DND-41 (cell line): ENCODE measurements at places on chromosomes 1 and 21.
A peak's percentile ranks its signal among the peaks of the same experiment; 100 is the strongest.

DNA sequence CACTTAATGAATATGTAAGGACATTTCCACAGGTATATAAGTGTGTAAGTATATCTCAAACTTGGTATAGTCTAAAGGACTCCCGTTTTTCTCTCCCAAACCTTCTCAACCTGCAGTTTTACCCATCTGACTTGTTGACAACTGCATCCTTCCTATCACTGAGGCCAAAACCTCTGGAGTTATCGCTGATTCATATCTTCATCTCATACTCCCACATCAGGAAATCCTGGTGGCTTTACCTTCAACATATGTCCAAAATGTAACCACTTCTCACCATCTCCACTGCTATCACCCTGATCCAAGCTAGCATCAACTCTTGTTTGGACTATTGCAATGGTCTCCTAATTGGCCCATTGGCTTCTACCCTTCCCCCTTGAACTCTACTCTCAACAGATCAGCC lies 30.4 kb downstream of the SLAMF6 start:
- no peak for DNase-seq

- peak; percentile 4 for DNase-seq
Measured at GRCh38 chr1:220457957-220458609, 69.9 kb upstream of the MARK1 start.

DNA sequence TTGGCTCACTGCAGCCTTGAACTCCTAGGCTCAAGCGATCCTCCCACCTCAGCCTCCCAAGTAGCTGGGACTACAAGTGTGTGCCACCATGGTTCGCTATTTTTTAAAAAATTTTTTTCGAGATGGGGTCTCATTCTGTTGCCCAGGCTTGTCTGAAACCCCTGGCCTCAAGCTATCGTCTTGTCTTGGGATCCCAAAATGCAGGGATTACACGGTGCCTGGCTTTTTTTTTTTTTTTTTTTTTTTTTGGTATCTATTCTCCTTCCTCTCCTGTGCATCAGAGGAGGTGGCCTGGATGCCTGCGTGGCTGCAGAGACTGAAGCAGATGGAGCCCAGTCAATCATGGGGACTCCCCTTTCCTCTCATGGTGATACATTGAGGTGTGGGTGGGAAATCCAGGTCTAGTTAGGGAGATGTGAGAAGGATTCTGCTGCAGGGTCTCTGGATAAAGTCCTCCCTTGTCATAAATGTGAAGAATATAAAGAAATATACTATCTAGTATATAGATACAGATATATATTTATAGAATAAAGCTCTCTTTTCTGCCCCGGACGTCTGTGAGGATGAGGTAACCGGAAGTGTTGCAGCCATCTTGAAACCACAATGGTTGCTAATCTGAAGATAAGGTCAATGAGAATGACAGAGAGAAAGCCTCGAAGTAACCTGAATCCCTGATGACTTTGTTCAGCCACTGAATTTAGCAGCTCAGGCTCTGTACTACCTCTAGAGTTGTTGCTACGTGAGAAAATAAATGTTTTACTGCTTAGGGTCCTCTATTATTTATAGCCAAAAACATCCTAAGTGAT lies 19.5 kb upstream of the RGSL1 start:
- peak; percentile 66 for DNase-seq

GRCh38 chr1:10209590-10209904 lies 823 bp upstream of the KIF1B start:
- DNase-seq: no peak

- peak; percentile 90 for DNase-seq
Measured at GRCh38 chr1:54287176-54287650, 87.2 kb downstream of the MRPL37 start.

GRCh38 chr1:160083968-160084770 lies 2.8 kb downstream of the KCNJ9 start:
- DNase-seq: no peak

DNA sequence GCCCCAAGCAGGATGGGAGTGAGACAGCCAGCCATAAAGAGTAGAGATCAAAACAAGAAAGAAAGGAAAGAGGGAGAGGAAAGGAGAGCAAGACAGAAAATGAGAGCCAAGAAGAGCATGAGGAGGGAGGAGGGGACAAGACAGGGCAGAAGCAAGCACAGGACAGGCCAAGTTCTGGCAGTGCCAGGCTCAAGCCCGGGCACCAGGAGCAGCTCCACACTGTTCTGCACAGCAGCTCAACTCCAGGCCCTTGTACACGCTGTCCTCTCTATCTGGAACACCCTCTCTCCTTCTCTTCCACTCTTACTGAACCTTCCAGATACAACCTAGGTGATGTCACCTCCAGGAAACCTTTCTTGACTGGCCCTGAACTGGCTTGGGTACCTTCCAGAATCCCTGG lies 11.7 kb downstream of the IFFO2 start:
- no peak for DNase-seq

GRCh38 chr1:175390522-175391254 lies 198.1 kb upstream of the KIAA0040 start:
- no peak for DNase-seq

- DNase-seq: no peak
Measured at GRCh38 chr1:169957884-169958283, 64.2 kb upstream of the SCYL3 start.

DNA sequence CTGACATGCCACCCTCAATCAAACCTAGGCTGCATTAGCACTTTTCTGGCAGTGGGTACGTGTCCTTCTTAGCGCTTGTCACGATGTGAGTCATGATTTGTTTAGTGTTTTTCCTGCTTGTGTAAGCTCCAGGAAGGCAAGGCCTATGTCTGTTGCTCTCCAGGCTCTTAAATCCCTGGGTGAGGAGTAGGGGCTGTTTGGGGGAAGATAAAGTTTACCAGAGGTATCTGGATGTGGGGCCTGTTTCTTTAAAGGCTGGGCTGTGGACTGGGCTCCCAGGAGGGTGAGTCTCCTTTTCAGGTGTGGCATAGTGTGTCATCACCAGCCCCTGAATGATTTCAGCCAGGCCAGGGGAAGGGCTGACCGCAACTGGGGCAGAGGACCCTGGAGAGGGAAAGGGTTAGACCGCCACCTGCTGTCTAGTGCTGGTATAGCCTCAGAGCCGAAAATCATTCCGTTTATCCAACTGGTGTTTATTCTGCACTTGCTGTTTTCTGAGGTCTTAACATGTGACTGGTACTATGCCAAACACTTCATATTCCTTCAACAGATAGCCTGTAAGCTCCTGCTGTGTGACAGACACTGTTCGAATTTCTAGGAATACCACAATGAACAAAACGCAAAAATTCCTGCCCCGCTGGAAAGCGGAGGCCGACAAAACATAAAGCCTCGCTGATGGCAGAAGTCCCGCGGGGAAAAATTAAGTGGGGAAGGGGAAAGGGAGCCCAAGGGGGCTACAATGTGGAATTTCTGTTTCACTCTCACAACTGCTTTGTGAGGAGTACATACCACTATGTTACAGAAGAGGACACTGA lies 9.7 kb downstream of the SERINC2 start:
- peak; percentile 72 for DNase-seq

GRCh38 chr1:103582464-103582863 lies 11.1 kb downstream of the AMY2B start:
- no peak for DNase-seq

GRCh38 chr1:178470411-178470960 lies 26.3 kb downstream of the CLEC20A start:
- no peak for DNase-seq

- DNase-seq: no peak
Measured at GRCh38 chr1:17890815-17891191, 135.7 kb downstream of the ACTL8 start.

DNA sequence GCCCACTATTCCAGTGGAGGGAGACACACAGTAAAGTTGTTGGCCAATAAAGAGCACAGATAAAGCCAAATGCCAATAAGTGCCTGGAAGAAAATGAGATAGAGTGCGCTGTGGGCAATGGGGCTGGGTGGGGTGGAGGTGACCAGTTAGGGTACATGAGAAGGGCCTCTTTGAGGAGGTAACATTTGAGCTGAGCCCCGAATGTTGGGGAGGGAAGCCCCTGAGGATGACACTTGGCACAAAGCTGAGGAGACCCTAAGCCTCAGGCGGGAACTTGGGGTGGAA lies 979 bp downstream of the S100A9 start:
- no peak for DNase-seq

GRCh38 chr1:50779801-50780200 lies 180.3 kb downstream of the FAF1 start:
- no peak for DNase-seq

GRCh38 chr1:115430441-115431158 lies 92.6 kb upstream of the NGF start:
- no peak for DNase-seq

GRCh38 chr1:203265541-203265940 lies 36.1 kb upstream of the CHIT1 start:
- DNase-seq: no peak
